ENCODE measurements at places on chromosomes 16 and 17.
A peak's percentile ranks its signal among the peaks of the same experiment; 100 is the strongest.

- DNase-seq: no peak
Measured at GRCh38 chr17:48442819-48443218, 12.8 kb upstream of the SKAP1 start.

DNA sequence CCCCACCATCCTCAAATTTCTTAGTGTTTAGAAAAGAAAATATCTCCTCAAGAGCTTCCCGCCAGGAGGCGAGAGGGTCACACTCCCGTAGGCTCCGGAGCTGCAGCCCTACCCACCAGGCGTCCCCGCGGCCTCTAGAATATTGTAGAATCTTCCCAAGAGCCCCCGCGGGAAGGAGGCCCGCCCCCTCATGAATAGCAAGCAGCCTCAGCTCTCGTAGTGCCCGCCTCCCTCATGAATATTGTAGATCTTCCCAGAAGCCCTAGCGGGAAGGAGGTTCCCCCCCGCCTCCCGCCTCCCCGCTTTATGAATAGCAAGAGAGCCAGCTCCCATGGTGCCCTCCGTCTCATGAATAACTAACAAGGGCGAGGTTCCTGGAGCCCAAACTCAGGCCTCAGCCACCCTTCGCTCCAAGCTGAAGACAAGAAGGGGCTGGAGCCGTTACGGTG lies at the start of gene FBXO47:
FBXO47 (minus strand) TSS at position 114 of the 449 bp plus-strand sequence. CDS start 4,378 bp downstream, outside the sequence.
- DNase-seq: peak; percentile 91

- no peak for DNase-seq
Measured at GRCh38 chr17:82503094-82503727, 16.3 kb upstream of the FOXK2 start.

DNA sequence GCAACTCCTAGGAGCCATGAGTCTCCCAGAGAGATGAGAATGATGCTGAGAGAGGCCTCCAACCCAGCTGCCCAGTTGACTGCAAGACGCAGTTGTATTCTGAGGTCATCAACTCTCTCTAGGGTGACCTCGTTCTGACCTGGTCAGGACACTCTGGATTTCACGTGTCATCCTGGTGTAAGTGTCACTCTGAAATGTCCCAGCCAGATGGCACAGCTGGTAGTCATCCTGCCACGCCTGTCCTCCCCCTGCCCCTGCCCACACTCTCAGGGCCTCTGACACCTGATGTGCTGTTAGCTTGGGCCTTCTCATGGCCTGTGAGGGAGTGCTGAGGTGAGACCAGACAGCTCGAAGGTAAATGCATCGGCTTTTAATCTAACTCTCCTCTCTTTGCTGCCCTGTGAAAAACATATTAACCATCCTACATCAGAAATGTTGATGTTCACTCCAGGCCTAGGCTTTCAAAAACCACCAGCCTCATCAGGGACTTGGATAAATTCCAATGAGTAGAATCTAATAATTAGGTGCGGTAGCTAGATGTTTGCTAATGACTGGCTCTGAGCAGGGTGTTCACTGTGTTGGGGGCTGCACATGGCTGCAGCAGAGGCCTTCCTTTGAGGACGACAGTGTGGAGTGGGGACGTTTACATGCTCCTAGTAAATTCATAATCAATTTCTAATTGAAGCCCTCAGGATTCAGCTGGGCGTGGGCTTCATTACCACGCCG lies 13.8 kb downstream of the MLYCD start:
- no peak for DNase-seq

GRCh38 chr16:11160676-11161115 lies 95.3 kb downstream of the SOCS1 start:
- DNase-seq: peak; percentile 25

DNA sequence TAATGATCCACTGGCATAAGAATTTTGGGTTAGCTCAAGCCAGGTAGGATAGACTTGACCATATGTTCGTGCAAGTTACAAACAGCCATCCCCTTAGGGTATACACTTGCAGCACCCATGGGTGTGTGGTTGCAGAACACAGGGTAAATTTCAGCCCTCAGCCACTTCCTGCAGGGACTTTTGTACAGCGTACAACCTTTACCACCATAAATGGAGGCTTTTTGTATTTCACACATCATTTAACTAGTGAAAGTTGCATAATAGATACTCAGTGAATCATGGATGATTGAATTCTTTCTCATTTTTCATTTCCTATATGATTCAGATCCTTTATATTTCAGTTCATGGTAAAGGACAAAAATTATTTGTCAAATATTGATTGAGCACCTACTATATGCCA lies 473.9 kb downstream of the CDH13 start:
- peak; percentile 24 for DNase-seq

GRCh38 chr17:82659886-82660285 lies 11.6 kb upstream of the WDR45B start:
- DNase-seq: no peak

DNA sequence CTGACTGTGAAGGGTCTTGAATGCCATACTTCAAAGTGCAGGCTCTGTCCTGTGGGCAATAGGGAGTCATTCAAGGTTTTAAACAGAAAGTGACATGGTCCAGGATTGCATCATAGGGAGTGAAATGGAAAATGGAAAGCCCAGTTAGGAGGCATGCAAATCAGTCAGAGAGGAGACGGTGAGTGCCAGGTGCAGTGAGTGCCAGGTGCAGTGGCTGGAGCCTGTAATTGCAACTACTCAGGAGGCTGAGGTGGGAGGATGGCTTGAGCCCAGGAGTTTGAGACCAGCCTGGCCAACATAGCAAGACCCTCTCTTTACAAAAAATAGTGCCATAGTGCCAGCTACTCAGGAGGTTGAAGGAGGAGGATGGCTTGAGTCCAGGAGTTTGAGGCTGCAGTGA lies 35.2 kb upstream of the SIAH1 start:
- no peak for DNase-seq

DNA sequence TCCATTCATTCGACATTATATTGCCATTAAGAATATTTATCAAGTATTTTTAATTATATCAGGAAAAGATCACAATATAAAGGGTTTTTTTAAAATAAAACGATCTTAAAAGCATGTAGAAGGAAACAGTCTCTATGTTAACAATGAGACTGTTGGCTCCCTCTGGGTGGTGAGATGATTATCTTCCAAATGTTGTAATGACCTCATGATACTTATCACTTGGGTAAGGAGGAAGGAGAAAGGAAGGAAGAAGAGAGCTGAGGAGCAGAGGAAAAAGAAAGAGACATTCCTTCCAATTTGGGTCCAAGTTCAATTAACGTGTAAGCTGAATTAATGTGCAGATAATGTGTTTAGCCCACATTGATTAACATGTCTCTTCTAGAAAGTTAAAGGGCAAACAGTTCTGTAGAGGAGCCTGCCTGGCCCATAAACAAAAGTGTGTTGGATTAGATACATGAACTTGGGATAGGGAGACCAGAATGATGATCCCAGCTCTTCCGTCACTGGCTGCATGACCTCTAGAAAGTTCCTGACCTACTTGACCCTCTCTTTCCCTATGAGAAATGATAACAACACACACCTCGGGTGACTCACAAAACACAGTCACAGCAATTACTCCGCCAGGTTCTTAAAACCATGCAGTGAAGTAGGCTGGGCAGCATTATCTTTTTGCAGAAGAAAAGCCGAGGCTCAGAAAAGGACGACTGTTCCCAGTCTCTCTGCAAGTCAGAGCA lies 32.0 kb downstream of the PIMREG start:
- no peak for DNase-seq

All from activated CD4-positive, alpha-beta T cell treated with anti-CD3 and anti-CD28 coated beads for 36 hours (primary cell).